ENCODE measurements at places on chromosomes 5 and 9.

GRCh38 chr5:127567026-127567768 lies 49.8 kb downstream of the PRRC1 start:
- DNase-seq = no peak

DNA sequence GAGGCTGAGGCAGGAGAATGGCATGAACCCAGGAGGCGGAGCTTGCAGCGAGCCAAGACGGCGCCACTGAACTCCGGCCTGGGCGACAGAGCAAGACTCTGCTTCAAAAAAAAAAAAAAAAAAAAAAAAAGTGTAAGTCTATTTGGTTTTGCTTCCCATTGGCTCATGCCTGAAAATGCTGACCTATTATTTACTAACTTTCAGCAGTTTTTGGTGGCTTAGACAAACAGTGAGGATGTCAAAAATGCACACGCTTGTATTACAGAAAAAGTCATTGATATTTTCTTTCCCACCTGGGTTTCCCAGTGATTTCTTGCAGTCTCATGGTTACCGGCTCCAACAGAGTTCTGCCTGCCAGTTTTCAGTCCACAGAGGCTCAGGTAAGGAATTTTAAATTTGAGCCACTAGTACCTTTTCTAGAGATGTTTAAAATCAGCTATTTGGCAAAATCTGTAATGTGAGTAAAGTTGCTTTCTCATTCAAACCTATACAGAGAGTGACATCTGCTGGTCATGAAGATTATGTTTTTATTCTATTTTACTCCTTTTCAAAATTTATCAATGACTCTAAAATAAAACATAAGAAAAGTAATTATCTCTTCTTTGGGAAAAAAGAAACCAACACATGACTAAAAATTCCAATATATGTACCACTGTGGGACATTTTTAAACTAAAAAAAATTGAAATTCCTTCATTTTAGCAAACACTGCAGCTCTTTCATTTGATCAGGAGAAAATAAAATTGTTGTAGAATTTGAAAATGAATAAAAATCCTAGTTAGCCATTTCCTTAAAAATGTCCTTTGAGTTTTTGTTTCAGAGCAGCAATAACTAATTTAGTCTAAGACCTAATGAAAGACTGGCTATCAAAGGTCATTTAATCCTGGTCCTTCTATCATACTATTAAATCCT lies 8.8 kb downstream of the FAM200C start:
- no peak for DNase-seq

DNA sequence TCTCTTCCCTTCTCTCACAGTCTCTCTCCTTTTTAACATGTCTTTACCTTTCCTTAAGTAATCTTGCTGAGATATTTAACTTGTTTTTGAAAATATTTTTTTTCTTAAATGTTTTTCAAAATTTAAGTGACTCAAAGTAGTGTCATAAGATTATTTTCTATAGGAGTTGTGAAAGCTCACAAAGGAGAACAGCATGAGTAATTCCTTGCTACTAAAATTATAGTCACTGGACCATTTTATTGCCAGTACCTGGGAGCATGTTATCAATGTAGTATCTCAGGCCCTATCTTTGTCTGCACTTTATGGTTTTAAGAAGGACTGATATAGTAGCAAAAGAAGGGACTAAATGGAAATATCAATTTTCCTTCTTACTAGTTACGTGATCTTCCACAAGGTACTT lies 181.9 kb downstream of the TMEM232 start:
- no peak for DNase-seq

DNA sequence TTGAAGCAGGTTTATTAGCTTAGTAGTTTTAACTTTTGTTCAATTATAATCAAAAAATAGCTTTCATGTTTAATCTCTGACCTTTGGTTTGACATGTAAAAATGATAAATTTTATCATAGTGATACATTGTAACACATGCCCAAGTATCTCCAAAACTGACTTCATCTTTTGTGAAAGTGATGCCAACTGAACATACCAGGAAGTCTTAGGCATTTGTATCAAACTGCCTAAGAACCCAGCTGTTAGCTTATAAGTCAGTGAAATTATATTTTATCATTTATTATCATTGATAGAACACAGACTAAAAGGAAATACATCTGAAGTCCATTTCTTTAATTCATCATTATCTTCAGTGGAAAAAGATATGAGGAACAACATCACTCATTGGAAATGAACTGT lies 39.1 kb downstream of the NIPBL start:
- DNase-seq = no peak

DNA sequence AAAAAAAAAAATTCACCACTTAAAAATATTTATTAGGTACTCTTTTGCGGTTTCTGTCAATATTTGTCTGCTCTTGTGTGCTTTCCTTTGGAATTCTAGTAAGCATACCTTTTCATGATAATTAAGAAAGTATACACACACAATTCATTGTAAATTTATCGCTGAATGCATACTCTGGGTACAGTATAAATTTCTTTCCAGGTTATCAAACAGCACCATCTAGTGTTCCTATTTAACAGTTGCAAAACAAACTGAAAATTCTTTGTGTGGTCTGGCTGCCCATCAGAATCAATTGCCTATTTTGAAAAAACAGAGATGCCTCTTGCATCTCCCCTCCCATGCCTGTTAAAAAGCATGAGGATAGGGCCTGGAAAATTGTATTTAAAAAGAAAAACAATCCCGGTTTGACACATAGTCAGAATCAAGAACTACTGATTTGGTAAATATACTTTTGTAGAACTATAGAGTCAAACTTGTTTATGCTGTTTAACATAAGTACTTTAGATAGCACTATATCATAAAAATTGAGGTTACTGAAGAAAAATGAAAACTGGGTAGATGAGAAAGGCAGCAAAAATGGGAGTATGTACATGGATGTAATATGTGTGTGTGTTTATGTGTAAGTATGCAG lies 16.2 kb downstream of the PGGT1B start:
- DNase-seq = peak; percentile 52

DNA sequence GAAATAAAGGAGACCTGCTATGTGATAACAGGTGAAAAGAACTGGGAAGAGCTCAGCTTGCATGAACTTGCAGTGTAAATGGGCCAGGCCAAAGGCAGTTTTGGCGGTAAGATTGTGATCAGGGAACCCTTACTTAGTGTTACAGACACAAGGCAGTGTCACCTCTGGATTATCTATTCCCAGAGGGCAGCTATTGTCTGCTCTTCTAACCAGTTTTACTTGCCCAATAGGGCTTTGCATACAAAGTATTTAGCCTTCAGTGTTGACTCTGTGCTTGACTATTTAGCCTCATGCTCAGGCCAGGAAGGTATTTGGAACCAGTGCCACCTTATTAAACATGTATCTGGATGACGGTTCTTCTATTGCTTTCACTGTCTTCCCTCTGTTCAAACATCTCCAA lies 38.3 kb downstream of the GDNF start:
- no peak for DNase-seq

DNA sequence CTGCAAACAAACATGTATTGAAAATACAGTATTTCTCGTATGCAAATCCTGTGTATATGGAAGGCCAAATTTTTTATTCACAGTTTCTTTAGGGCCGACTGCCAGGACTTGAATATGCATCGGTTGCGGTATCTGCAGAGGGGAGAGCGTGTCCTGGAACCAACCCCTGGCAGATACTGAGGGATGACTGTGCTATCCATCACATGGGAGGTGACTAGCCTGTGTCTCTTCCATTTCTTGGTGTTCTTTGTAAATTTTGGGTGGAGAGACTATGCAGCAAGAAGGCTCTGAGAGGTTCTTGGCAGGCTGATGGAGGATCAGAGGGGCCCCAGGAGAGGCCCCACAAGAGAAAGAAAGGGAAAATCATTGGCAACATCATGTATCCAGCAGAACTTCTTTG lies 384.3 kb downstream of the YTHDC2 start:
- no peak for DNase-seq

GRCh38 chr9:99894826-99895225 lies 11.6 kb upstream of the STX17 start:
- DNase-seq = no peak

DNA sequence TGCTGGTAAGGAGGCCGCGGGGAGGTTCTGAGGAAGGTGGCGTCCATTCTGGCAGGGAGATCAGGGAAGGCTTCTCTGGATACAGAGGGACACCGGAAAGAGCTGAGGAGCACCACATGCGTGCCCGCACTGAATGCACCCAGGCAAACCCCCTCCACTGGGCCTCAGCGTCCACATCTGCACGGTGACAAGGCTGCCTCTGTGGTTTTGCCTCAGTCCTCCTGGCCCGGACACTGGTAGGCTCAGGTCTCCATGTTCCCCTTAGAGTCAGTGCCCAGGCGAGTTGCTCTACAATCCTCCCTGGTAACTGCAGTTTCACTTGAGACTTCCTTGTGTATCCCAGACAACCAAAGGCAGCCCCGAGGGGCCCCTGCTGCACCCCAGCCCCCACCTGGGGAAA lies 173.3 kb downstream of the MELK start:
- no peak for DNase-seq

- no peak for DNase-seq
Observed at GRCh38 chr5:140000332-140000731, 42.8 kb downstream of the NRG2 start.

- DNase-seq = no peak
Observed at GRCh38 chr5:36363101-36363500, 61.4 kb upstream of the RANBP3L start.

- DNase-seq = no peak
Observed at GRCh38 chr5:177450667-177451424, 4.2 kb downstream of the PRR7 start.
